ENCODE measurements at places on chromosomes 7 and 10. TPM values are rescaled to one million over a fixed set of nuclear protein-coding genes. Genes with fewer than 3 reads are reported as not detected.

Gene NAT16
- not detected for total RNA-seq

Gene ZNF789
- 4.7 TPM for total RNA-seq

Gene CARD11
- 3.5 TPM for total RNA-seq

Gene SPDYE11
- not detected for total RNA-seq

Gene UPK3BL2
- 9.7 TPM for total RNA-seq

Gene GARIN1A
- total RNA-seq, result 0.05 TPM

Gene MYL10
- not detected for total RNA-seq

Gene GNB2
- 318 TPM for total RNA-seq

Gene OR9A2
- total RNA-seq, result not detected

Gene INA
- 4.3 TPM for total RNA-seq

Gene GPNMB
- 3.3 TPM for total RNA-seq

Gene FANK1
- total RNA-seq, result 4.8 TPM

Gene COMMD3
- total RNA-seq, result 46.3 TPM

Gene LEP
- total RNA-seq, result not detected

Gene ACTL6B
- not detected for total RNA-seq

Gene RNF148
- not detected for total RNA-seq

Gene RET
- total RNA-seq, result 0.44 TPM

Gene ANKRD1
- 436 TPM for total RNA-seq

Gene MKX
- total RNA-seq, result not detected

Gene PLEKHS1
- total RNA-seq, result not detected

Gene DYDC2
- not detected for total RNA-seq

Gene MALRD1
- not detected for total RNA-seq

Gene HHEX
- total RNA-seq, result 76.5 TPM

Gene ZDHHC4
- 33.0 TPM for total RNA-seq

Gene GPR37
- 2.2 TPM for total RNA-seq

Gene CALML5
- not detected for total RNA-seq

Gene SH2D4B
- not detected for total RNA-seq

Gene SOSTDC1
- not detected for total RNA-seq

Gene PCDH15
- not detected for total RNA-seq

Gene ANKRD61
- not detected for total RNA-seq

Gene HOXA11
- 5.0 TPM for total RNA-seq

Gene SLC13A1
- total RNA-seq, result not detected

Gene EBF3
- 2.0 TPM for total RNA-seq

Gene PON1
- not detected for total RNA-seq

Gene PNLIPRP3
- total RNA-seq, result not detected

Gene MMP21
- not detected for total RNA-seq

Gene VKORC1L1
- total RNA-seq, result 22.2 TPM

Gene VPS50
- total RNA-seq, result 11.8 TPM

Gene OR13A1
- total RNA-seq, result not detected
